ENCODE measurements at places on chromosomes 3 and 15. TPM values are rescaled to one million over a fixed set of nuclear protein-coding genes. Genes with fewer than 3 reads are reported as not detected.

ZNF502 gene
- total RNA-seq = 3.8 TPM

FANCI gene
- total RNA-seq = 131 TPM

CPA3 gene
- total RNA-seq = not detected

DNA sequence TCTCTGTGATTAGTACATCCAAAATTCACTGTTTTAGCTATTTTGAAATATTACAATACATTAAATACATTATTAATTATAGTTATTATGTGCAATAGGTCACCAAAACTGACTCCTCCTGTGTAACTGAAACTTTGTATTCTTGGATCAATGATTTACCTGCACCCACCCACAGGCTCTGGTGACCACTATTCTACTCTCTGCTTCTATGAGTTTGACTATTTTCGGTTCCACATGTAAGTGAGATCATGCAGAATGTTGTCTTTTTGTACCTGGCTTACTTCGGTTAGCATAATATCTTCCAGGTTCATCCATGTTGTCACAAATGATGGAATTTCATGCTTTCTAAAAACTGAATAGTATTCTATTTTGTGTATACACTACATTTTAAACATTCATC is 43.8 kb downstream of the SLC2A2 start:
- H3K4me1 ChIP-seq = no peaks in the 10 kb centered on the region
- H3K36me3 ChIP-seq = no peaks in the 10 kb centered on the region
- no peak for DNase-seq
- no peak overlapping the region for H3K4me3 ChIP-seq
- H3K27ac ChIP-seq = no peak overlapping the region

GRCh38 chr3:127406309-127407025 is 118.6 kb upstream of the PRR20G start:
- no peak overlapping the region for H3K27ac ChIP-seq
- H3K27me3 ChIP-seq = peaks cover 7% of the 10 kb centered on the region
- no peak overlapping the region for H3K4me3 ChIP-seq
- no peak for DNase-seq
- H3K36me3 ChIP-seq = no peaks in the 10 kb centered on the region

GRCh38 chr15:92981333-92981732 is 81.2 kb downstream of the CHD2 start:
- peaks cover 20% of the 10 kb centered on the region for H3K36me3 ChIP-seq
- no peak overlapping the region for H3K27ac ChIP-seq
- no peaks in the 10 kb centered on the region for H3K27me3 ChIP-seq

- no peak overlapping the region for H3K4me3 ChIP-seq
- no peaks in the 10 kb centered on the region for H3K27me3 ChIP-seq
- H3K4me1 ChIP-seq = no peaks in the 10 kb centered on the region
- no peak overlapping the region for H3K27ac ChIP-seq
- H3K36me3 ChIP-seq = no peaks in the 10 kb centered on the region
- no peak for DNase-seq
Observed at GRCh38 chr3:148226246-148226645, 471.5 kb upstream of the AGTR1 start.

DNA sequence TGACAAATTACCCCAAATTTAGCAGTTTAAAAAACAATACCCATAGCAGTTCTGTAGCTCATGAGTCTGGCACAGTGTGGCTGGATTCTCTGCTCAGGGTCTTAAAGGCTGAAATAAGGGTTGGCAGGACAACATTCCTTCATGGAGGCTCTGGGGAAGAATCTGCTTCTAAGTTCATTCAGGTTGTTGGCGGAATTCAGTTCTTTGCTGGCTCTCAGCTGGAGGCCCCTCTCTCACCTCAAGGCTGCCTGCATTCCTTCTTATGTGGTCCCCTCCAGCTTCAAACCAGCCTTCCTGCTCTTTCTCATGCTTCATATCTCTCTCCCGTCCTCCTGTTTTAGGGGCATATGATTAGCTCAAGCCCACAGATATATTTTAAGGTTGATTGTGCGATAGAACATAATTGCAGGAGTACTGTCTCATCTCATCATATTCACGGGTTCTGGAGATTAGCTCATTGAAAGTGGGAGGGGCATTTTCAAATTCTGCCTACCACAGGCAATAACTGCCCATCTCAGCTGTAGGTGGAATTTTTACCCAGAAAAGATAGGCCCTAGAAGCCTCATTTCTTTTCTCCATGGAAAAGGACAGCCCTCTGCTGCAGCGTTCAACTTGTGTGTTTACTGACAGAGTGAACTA is 5.6 kb upstream of the ZBTB47 start:
- no peak overlapping the region for H3K27ac ChIP-seq
- DNase-seq = no peak
- peaks cover 7% of the 10 kb centered on the region for H3K4me1 ChIP-seq
- peaks cover 13% of the 10 kb centered on the region for H3K36me3 ChIP-seq

DNA sequence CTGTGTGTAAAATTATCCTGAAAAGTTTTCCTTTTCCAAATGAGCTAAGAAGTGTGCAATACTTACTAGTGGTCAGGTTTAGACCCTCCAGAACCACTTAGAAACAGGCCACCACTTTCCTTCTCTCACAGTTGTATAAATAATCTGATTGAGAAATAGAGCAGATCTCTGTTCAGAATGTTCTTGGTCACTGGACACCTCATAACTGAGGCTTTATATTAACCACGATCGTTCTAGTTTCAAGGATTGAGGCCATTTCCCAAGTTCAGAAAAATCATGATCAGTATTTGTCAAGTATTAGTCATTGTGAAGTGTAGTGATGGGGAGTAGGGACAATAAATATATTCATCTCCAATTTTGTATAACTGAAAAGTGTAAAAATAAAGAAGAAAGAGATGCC is 1.0 kb upstream of the MAP3K13 start:
- no peaks in the 10 kb centered on the region for H3K36me3 ChIP-seq
- H3K4me1 ChIP-seq = peaks cover 10% of the 10 kb centered on the region
- H3K4me3 ChIP-seq = no peak overlapping the region
- H3K27ac ChIP-seq = no peak overlapping the region

DNA sequence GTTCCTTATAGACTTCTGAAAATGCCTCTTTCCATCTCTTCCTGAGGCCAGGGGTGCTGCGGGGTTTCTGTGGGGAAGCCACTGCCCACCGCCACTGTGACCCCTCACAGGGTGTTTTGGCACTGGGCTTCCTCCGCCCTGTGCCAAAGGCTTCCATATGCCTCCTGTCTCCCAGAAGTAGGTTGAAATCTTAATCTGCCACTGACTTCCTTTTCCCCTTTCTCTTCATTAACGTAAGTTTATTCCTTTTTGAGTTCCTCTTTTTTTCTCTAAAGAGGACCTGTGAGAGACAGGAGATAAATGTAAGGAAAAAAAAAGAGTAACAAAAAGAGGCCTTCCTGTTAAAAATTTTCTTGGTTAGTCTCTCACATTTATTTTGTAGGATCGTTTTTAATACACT is 220.5 kb downstream of the CTNNB1 start:
- H3K36me3 ChIP-seq = peaks cover 1% of the 10 kb centered on the region
- no peaks in the 10 kb centered on the region for H3K27me3 ChIP-seq
- peak overlapping the region; percentile 74 for H3K4me3 ChIP-seq
- H3K27ac ChIP-seq = peak overlapping the region; percentile 73
- peaks cover 38% of the 10 kb centered on the region for H3K4me1 ChIP-seq

DNA sequence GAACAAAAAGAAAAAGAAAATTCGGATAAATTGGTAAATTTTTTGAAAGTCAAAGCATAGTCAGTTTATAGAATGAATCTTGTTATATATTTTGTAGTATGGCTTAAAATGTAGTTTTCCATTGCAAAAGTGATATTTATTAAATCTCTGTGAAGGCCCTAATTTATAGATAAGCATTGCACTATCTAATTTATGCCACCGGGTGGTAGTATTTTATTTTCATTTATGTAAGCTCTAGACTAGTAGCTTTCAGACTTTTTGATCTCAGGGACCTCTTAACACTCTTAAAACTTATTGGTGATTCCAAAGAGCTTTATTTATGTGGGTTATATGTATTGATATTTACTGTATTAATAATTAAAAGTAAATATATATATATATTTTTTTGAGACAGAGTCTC is 133.9 kb upstream of the LRRFIP2 start:
- H3K36me3 ChIP-seq = peaks cover 2% of the 10 kb centered on the region
- no peak overlapping the region for H3K4me3 ChIP-seq
- H3K27ac ChIP-seq = no peak overlapping the region
- no peaks in the 10 kb centered on the region for H3K27me3 ChIP-seq
- peaks cover 18% of the 10 kb centered on the region for H3K4me1 ChIP-seq
- DNase-seq = no peak
